ENCODE measurements at places on chromosomes 7 and 10.

DNA sequence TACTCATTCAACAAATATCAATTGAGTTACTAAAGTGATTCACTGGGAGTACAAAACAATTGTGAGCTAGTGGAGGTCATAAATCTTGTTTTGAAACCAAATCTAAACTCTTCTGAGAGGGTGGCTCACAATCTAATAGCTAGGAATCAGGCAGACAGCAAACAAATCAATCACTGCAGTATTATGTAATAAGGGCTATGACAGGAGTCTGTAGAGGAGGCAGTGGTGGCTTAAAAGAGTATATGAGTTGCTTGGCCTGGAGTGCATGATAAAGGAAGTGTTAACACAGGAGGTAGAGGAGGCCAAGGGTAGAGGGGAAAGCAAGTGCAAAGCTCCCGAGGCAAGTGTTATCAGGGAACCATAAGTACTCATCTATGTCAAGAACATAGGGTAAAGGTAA is 16.5 kb downstream of the MYPN start:
- no peak for DNase-seq

- DNase-seq, result no peak
These were observed 250.6 kb upstream of the GALNT17 start for GRCh38 chr7:70881167-70881847.

DNA sequence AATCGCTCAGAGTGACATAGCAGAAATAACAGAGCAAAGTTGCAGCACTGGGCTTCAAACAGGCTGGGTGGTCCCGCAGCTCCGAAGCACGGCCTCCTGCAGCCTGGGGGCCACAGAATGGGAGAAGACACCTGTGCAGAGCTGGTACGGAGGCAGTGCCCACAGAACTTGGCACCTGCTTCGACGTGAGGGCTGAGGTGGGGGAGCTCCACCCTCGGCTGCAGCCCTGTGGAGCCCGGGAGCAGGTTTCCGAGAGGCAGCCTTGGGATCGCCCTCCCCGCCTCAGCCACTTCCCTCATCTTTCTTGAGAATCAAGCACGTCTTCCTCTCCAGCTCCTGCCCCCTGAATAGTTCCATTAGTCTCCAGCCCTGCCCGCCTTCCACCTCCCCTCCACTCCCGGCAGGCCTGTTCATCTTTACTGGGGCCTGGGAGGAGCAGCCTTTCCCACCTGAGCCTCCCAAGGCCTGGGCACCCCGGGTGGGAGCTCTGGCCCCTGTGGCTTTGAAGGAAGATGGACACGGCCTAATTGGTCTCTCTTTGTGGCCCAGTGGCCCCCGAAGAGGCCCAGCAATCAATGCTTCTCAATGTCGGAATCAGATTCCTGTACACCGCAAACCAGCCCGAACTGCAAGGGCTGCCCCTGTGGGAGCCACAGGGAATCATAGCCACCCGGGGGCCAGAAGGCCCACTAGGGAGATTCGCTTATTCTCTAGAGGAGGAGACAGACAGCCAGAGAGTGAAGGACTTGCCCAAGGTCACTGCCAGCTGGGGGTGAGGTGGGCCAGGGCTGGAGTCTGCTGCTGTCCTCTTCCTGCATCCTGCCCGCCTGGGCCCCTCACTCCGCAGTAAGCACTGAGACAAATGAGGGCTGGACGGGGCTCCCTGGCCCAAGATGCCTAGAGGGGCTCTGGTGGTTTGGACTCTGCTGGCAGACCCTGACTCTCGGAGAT is 17.0 kb upstream of the PCBD1 start:
- DNase-seq, result no peak

GRCh38 chr7:27941522-27941921 is 201.6 kb downstream of the TAX1BP1 start:
- no peak for DNase-seq

- DNase-seq, result no peak
These were observed 62.5 kb upstream of the AKR1E2 start for GRCh38 chr10:4763513-4763912.

GRCh38 chr7:45890902-45891461 is 2.7 kb downstream of the IGFBP1 start:
- DNase-seq, result no peak

DNA sequence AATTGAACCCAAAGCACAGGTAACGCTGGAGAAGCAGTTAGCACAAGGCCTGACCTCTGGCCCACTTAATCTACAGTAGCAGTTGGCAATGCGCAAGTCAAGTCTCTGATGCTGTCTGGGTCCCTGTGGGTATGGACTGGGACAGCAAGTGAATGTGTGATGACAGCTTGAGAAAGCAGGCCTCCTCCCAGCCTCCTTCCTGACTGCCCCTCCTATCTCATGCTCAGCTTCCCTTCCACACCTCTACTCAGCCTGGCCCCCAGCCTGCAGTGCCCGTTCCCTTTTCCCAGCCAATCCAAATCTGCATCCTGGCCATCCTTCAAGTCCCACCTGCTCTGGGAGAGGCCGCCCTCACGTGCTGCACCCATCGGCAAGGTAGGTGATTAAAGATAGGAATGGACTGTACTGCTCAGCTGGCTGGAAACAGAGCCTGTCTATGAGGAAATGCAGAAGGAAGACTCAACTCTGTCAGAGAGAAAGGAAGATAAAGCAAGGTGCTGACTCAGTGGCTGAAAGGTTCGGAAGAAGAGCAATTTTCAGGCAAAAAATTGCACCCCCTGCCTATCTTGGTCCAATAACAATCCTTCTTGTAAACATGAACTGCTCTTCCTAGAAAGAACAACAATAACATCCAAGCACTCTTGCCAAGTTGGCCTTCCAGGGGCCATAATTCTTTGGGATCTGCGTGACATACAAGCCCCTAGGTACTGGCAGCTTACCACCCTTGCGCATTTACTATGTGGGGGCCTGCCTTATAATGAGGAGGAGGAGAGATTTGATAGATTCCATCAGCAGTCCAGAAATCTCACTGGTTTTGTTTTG is 16.6 kb upstream of the FGFR2 start:
- no peak for DNase-seq

DNA sequence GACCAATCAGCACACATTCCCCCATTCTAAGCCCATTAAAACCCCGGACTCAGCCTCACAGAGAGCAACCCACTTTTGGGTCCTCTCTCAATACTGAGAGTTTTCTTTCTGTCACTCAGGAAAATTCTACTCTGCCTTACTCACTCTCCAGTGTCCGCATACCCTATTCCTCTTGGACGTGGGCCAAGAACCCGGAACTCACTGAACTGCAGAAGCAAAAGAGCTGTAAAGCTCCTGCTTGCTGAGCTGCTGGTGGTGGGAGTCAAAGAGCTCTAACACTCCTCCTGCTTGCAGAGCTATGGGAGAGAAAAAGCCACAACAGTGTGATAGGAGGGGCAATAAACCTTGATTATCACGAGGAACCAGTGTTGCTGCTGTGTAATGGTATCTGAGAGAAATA is 386.9 kb downstream of the POM121L12 start:
- no peak for DNase-seq

DNA sequence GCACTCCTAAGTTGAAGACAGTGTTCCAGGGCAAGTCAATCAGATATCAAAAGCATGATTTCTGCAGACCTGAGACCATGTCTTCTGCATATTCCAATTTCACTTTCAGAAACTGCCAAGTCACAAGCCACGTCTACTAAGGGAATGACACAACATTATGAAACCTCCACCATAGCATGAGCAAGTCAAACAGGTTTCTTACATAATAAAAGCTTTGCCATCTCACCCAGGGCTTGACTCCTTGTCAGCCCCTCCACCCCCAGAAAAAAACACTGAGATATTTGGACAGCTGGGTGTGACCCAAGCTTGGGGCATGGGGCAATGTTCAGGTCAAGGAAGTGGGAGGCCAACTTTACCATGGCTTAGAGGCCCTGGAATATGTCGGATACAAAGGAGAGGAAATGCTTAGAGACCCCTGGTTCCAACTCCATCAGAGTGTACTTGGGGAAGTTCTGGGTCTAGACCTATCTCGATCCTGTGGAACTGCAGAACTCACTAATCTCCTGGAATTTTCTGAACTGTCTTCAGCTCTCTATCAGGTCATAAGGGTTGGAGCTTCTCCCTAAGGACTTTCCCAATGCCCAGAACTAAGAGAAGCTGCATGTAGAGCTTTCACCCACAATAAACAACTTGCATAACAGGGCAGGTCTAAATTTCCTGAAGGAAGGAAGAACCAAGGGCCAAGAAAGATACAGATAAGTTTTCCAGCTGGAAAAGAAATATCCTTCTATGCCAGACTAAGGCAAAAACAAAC is 80.6 kb upstream of the NAMPT start:
- DNase-seq, result no peak

DNA sequence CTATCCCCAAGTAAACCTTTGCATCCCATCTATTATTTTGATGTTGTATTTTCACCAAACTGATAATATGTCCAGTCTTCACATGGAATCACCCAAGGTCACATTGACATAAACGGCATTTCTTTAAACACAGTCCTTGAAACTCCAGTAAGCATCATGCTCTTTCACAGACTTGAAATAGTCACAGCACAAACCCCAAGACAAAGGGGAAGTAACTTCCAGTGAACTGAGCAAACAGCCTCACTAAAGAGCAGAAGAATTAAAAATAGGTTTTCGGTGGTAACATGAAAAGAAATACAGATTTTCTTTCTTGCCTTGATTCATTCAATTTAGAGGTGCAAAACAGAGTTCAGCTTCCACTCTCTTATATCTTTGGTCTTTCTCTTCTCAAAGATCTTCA is 253.7 kb downstream of the SFMBT2 start:
- no peak for DNase-seq

GRCh38 chr10:12189426-12189825 is 6.3 kb downstream of the NUDT5 start:
- no peak for DNase-seq

DNA sequence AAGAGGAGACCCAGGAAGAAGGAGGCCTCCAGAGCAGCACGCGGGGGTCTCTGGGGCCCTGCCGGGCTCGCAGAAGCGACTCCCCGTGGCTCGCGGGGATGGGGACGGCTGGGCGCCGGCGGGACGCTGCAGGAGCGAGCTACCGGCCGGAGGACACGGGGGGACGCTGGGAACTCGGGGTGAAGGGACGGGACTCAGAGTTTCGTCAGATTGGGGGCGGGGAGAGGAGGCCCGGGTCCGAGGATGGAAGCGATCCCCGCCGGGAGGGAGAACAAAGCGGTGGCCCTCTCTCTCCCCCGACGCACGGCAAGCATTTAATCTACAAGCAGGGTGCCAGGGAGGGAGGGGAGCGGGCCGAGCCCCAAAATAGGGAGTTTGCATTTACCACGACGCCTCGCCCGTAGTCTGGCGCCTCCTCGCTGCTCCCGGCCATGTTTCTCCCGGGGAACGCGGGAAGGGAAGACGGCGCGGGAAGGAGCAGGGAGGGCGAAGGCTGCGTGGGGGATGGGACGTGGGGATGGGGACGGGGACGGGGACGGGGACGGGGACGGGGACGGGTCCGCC is at the start of gene PRTFDC1:
Gene PRTFDC1, minus strand, starts transcription at position 464 of the 564 bp plus-strand sequence. Its CDS starts 31 bp downstream, at position 433.
- DNase-seq, result no peak

GRCh38 chr7:7114575-7115291 is 67.6 kb upstream of the C1GALT1 start:
- DNase-seq, result no peak

DNA sequence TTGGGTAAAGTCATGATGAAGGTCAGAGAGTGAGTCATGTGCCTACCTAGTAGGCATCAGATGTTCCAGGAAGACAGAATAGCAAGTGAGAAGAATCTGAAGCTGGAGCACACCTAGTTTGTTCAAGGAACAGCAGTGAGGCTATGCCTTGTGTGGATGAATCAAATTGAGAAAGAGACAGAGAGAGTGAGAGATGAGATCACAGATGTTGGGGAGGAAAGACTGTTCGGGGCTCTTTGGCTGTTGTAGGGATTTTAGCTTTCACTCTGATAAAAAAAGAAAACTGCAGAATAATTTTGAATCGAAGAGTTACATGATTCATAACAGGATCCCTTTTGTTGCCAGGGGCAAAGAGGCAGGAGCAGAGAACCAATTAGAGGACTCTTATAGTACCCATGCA is 6.3 kb downstream of the LIPF start:
- DNase-seq, result no peak

Measured in cortex of kidney (tissue), 1 donor.